ENCODE measurements at places on chromosomes 4 and X.
A peak's percentile ranks its signal among the peaks of the same experiment; 100 is the strongest.

DNA sequence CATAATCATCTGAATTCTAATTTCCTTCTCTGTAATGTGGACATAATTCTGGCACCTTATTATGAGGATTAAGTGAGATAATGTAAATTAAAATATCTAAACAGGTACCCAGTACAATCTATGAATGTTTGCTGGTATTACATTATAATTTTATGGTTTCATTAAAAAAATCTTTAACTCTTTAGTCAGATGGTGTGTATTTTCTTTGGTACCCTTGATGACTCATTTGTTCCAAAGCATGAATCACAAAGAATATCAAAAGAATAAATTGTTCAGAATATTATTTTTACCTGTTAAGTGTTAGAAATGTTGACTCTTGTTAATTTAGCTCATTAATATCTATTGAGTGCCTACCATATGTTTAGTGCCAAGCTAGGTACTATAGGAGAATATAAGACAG lies 74.3 kb downstream of the SNX25 start:
- peak; percentile 62 for DNase-seq

- DNase-seq = no peak
These were observed 80.6 kb downstream of the MFAP3L start for GRCh38 chr4:169945636-169946035.

GRCh38 chrX:107721318-107721717 lies 54.3 kb downstream of the TSC22D3 start:
- DNase-seq = no peak

- no peak for DNase-seq
These were observed 844.6 kb upstream of the FRG1 start for GRCh38 chr4:189096108-189096507.

DNA sequence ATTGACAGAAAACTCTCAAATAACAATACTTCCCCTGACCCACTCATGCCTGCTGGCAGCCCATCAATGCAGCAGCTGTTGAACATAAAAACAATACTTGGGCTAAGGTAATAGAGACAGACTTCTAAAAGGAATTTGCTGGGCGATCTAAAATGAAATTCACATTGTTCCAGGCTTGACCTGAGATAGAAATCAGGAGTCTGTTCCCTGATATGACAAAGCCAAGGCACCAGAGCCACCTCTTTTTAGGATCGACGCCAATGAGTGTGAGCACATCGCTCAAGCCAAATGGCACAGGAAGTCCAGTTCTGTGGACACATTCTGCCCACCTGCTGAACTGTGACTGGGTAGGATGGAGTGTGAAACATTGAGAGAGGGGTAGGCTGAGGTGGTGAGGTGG lies 4.9 kb downstream of the SEPTIN11 start:
- DNase-seq = no peak

DNA sequence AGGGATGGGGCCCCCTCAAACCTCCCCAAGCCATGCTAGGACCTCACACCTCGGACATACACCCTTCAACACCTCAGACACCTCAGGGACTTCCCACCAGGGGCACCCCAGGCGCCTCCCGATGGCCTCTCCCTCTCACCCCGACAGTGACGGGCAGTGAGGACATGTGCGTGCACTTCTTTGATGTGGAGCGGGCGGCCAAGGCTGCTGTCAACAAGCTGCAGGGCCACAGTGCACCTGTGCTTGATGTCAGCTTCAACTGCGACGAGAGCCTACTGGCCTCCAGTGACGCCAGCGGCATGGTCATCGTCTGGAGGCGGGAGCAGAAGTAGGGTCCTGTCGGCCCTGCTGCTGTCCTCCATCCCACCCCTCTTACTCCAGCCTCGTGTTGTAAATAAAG lies 7.4 kb downstream of the WDR13 start:
- DNase-seq = no peak

DNA sequence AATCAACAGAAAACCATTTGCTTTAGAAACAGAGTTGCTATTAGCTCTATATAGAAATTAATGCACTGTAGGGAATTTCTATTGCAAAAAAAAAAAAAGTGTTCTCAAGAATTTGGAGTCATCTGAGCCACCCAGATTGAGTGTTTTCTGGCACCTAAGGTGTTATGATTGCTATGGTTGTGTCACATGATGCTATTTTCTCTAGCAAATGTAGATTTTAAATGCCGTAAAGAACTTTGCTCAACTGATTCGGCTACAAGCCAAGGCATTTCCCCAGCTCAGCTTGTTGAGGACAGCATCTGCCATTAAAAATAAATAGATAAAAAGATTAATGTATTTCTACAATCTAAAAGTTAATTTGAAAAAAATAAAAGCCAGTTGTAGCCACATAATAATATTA lies 712.8 kb downstream of the FAT4 start:
- DNase-seq = no peak

GRCh38 chr4:140037353-140038030 lies 116.5 kb downstream of the MAML3 start:
- peak; percentile 91 for DNase-seq

DNA sequence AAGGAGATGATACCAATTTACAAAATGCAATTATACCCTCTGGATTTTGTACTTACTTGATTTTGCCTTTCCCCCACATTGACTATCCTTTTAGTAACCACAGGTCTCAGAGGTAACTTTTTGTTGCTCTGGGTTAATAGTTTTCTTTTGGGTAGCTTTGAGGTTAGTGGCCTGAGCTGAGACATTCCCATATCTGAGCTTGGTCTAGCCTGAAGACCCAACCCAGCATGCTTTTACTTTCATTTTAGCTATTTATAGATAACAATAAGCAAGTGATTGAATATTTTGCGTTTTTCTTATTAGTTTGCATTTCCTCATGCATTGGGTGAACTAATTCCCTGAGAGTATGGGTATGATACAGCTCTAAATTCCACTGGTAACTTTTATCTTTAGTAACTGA lies 11.8 kb downstream of the HTN1 start:
- no peak for DNase-seq

- DNase-seq = no peak
These were observed 15.6 kb downstream of the TNMD start for GRCh38 chrX:100600340-100600739.

DNA sequence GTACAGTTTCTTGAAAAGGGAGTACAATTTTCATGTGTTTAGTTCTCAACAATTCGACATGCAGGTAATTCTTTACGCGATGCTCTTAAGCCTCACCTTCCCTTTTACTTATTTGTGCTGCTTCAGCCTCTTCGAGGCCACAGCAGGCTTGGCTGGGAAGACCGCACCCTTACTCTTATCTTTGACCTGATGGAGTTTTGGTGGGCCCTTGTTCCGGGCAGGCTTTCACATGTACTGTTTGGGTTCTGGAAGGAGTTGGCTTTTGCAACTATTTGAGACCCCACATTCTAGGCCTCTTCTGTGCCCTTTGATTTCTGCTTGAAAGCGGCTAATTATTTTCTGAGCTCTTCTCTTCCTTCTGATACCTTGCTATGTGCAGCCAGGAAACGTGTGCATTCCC lies 60.2 kb downstream of the FAM193A start:
- DNase-seq = no peak

DNA sequence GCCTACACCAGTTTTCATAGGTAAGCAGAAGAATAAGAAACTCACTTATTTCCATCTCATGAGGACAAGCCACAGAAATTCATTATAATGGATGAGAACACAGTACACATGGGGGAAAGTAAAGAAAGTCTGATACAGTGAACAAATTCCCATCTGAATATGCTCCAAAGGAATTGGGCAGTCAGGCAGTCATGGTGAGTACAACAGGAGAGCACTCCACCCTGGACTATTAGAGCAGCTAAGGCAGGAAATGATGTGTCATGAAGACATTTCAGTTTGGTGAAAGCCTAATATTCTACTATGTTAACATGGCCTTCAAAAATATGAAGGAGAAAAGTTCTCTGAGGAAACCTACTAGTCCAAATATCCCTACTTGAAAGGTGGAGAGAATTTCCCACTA lies 92.0 kb upstream of the PRDX4 start:
- no peak for DNase-seq
